HepG2 (cell line): ENCODE measurements at places on chromosomes 1 and 21. TPM values are rescaled to one million over a fixed set of nuclear protein-coding genes. Genes with fewer than 3 reads are reported as not detected.
A peak's percentile ranks its signal among the peaks of the same experiment; 100 is the strongest.

- DNase-seq, result no peak
- H3K4me3 ChIP-seq, result no peak overlapping the region
- H3K4me1 ChIP-seq, result no peaks in the 10 kb centered on the region
- no peaks in the 10 kb centered on the region for H3K36me3 ChIP-seq
- H3K27ac ChIP-seq, result no peak overlapping the region
- no peaks in the 10 kb centered on the region for H3K27me3 ChIP-seq
These were observed 29.3 kb upstream of the PCP4 start for GRCh38 chr21:39837861-39838359.

GRCh38 chr1:183859831-183860230, 54.9 kb downstream of the RGL1 start:
- H3K27ac ChIP-seq, result no peak overlapping the region
- H3K36me3 ChIP-seq, result no peaks in the 10 kb centered on the region
- no peaks in the 10 kb centered on the region for H3K27me3 ChIP-seq
- DNase-seq, result peak; percentile 20
- H3K4me3 ChIP-seq, result no peak overlapping the region

Gene UBXN10
- 0.04 TPM in 1 of 2 replicates, not detected in the other for total RNA-seq

DNA sequence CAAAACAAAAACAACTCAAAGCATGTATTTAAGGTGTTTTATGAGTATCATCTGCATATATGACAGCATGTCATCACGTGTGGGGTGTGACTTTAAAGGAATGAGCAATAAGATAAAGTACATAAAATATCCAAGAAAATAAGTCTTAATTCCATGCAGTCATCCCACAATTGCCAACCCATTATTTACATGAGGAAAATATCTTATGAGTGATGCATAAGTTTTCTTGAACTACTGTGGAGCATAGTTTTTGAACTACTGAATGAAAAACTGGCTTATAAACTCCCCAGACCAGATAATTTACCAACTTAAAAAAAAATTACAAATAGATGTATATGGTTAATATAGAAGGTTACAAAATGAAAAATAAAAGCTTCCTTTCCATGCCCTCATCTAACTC, 29.7 kb upstream of the MTMR11 start:
- no peak for DNase-seq
- peaks cover 61% of the 10 kb centered on the region for H3K36me3 ChIP-seq
- H3K4me1 ChIP-seq, result peaks cover 11% of the 10 kb centered on the region
- no peaks in the 10 kb centered on the region for H3K27me3 ChIP-seq
- no peak overlapping the region for H3K27ac ChIP-seq

DNA sequence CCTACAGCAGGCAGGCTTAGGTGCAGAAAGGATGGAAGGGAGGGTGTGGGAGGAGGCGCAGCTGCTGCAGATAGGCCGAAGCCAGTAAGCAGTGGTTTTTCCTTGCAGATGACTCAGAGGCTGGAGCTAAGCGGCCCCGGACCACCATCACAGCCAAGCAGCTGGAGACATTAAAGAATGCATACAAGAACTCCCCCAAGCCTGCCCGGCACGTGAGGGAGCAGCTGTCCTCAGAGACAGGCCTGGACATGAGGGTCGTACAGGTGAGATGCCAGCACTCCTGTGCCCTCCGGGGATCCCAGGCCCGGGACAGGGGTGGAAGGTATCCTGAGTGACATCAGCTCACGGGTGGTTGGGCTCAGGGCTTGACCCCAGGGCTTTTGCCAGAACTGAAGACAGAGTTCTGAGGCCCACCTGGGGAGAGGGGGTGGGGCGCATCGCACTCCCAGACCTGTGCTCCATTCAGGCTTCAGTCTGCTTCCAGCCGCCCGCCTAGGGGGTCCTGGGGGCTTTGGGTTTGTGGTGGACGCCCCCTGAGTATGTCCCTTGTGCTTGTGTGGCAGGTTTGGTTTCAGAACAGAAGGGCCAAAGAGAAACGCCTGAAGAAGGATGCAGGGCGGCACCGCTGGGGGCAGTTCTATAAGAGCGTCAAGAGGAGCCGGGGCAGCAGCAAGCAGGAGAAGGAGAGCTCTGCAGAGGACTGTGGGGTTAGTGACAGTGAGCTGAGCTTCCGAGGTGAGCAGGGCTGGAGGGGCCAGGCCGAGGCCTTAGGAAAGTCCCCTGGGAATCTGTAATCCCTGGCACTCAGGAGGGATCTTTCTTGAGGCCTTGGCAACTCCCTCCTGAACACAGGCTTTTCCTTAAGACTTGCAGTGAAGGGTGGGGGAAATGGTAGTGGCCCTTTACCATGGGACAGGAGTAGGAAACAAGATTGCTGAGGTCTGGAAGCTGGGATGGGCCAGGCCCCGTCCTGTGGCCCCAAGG, 41.5 kb downstream of the LHX4 start:
- H3K27me3 ChIP-seq, result no peaks in the 10 kb centered on the region
- no peak overlapping the region for H3K27ac ChIP-seq
- H3K36me3 ChIP-seq, result 0 out of 3 replicates have a peak, but pooled peaks cover 14% of the 10 kb centered on the region

Gene FOXD3
- not detected in 2 replicates for total RNA-seq

GRCh38 chr1:41713557-41714327, 205.0 kb downstream of the HIVEP3 start:
- no peaks in the 10 kb centered on the region for H3K36me3 ChIP-seq
- no peak overlapping the region for H3K27ac ChIP-seq
- peaks cover 3% of the 10 kb centered on the region; the same call in 1 of the 2 replicates for H3K27me3 ChIP-seq
- H3K4me1 ChIP-seq, result no peaks in the 10 kb centered on the region
- DNase-seq, result no peak

Gene AZIN2
- 1.5 and 1.7 TPM in 2 replicates for total RNA-seq
